ENCODE measurements at places on chromosomes 4 and X.

- no peak for DNase-seq
These were observed 50.8 kb upstream of the NUDT10 start for GRCh38 chrX:51281758-51282318.

- DNase-seq = no peak
These were observed 24.8 kb downstream of the LRBA start for GRCh38 chr4:150990250-150990649.

DNA sequence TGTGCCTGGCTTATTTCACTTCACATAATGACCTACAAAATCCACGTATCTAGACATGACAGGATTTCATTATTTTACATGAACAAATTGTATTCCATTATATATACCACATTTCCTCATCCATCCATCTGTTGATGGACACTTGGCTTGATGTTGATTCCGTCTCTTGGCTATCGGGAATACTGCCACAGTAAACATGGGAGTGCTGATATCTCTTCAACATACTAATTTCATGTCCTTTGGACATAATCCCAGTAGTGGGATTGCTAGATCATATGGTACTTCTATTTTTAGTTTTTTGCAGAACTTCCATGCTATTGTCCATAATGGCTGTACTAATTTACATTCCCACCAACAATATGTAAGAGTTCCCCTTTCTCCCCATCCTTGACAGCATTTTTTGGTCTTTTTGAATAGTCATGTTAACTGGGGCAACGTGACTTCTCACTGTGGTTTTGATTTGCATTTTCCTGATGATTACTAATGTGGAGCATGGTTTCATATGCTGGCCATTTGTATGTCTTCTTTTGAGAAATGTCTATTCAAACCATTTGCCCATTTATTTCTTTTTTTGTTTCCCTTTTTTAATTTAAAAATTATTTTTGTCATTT, 68.9 kb downstream of the HTRA3 start:
- no peak for DNase-seq

GRCh38 chr4:2902126-2902525, 58.5 kb downstream of the ADD1 start:
- no peak for DNase-seq

DNA sequence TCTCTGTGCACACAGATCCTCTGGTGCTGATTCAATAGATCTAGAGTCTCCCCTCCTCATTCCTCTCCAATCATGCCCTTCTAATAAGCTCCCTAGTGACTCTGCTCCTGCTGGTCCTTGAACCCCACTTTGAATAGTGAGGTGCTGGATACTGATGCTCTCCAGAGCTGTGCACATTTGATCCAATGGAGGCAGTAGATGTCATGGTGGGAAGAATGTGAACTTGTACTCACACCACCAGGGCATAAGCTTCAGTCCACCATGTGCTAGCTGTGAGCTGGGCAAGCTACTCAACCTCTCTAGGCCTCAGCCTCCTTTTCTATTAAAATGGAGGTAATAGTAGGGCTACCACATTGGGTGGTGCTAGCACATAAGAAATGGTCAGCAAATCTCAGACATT, 241.1 kb downstream of the SPATA18 start:
- no peak for DNase-seq

- DNase-seq = no peak
These were observed 1023.1 kb downstream of the SH3BGRL start for GRCh38 chrX:82224961-82225360.

DNA sequence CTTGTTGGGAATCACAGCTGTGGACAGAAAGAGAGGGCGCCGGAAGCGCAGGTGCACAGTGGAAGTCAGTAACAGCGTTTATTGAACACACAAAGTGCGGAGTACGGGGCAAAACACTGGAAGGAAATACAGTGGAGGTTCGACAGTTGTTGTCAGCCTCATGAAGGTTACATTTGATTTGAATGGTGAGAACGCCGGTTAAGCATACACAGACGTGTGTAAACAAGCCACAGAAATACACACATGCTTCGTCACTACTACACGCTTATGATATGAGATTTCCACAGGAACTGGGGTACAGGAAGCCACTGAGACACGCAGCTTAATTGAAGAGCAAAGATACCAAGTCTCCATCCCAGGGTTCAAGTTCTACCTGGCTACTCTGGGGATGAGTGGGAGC, 12.0 kb downstream of the CCKAR start:
- DNase-seq = no peak

GRCh38 chrX:121975671-121976070, 928.3 kb downstream of the GLUD2 start:
- DNase-seq = no peak

- DNase-seq = no peak
These were observed 396.8 kb upstream of the GRIA3 start for GRCh38 chrX:122787231-122787630.

- no peak for DNase-seq
These were observed 4.8 kb upstream of the MXRA5 start for GRCh38 chrX:3351276-3351675.

DNA sequence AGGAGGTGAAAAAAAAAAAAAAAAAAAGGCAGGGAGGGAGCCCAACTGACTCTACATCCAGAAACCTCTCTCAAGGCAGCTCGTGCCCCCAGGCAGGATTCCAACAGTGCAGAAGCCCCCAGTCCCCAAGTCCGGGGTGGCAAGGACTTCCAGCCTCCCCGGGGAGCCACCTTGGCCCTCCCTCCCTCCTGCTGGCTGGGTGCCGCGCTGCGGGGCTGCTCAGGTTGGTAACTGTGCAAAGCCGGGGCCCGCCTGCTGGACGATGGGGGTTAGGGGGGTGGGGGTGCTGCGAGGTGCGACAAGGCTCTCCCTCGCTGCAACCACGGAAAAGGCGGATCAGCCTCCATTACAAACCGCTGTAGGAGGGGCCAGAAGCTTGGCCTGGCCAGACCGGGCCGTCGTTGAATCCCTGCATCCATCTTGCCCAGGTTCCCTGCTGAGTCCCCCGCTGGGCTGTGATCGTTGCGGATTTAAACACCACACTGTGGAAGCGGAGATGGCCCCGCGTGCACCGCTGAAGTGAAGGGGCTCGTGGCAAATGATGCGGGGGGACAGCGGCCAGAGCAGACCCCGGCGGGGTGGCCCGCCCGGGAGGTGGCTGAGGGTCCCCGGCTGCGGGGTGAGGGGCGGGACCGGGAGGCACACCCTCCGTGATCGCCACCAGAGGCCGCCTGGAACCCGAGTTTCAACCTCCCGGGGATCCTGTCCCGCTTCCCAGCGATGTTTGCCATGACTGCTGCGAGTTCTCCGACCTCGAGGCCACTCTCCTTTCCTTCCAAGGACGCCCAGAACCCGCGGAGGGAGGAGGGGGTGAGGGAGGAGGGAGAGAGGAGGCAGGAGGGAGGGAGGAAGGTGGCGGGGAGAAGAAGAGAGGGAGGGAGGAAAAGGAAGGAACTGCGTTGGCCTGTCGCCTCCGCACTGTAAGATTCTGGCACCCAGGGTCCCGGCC, 58.0 kb upstream of the DDX3X start:
- no peak for DNase-seq

GRCh38 chr4:115287426-115287825, 174.0 kb upstream of the NDST4 start:
- no peak for DNase-seq

DNA sequence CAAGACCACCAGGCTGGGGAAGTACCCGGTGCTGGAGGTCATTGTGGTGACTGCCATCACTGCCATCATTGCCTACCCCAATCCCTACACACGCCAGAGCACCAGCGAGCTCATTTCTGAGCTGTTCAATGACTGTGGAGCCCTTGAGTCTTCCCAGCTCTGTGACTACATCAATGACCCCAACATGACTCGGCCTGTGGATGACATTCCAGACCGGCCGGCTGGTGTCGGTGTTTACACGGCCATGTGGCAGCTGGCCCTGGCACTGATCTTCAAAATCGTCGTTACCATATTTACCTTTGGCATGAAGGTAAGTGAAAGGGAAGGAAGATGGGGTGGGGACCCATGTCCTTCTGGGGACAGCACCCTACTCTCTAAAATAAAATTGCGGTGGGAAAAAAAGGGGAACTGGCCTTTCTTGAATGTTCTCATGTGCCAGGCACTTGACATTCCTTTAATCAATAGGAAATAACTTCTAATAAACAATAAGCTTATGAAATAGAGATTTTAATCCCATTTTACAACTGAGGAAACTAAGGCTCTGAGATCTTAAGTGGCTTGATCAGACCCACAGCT, 51.6 kb downstream of the CLCN4 start:
- DNase-seq = no peak

DNA sequence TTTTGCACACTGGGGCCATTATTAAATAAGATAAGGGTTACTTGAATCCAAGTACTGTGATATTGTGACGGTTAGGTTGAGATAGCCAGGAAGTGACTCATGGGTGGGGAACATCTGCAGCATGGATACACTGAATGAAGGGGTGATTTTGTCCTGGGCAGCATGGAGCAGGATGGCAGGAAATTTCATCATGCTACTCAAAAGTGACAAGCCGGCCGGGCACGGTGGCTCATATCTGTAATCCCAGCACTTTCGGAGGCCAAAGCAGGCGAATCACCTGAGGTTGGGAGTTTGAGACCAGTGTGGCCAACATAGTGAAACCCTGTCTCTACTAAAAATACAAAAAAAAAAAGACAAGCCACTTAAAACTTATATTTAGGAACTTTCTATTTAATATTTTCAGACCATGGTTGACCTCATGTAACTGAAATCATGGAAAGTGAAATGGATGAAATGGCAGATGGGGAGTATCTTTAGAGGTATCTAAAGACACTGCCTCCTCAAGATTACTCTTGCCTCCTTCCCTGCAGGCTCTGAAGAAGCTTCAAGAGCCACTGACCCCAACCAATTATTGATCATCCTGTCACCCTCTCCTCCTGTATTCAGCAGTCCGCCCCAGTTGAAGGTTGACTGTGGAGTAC, 3.9 kb upstream of the TRIM60 start:
- no peak for DNase-seq

- DNase-seq = no peak
These were observed 134.9 kb downstream of the STOX2 start for GRCh38 chr4:184039963-184040383.

DNA sequence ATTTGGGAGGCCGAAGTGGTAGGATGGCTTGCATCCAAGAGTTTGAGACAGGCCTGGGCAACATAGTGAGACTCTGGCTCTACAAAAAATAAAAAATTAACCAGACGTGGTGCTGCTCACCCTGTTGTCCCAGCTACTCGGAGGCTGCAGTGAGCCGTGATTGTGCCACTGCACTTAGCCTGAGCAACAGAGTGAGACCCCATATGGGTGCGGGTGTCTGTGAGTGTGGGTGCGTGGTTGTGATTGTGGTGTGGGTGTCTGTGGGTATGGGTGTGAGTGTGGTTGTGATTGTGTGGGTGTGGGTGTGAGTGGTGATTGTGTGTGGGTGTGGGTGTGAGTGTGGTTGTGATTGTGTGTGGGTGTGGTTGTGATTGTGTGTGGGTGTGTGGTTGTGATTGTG, 114.6 kb downstream of the UBE2K start:
- DNase-seq = no peak

DNA sequence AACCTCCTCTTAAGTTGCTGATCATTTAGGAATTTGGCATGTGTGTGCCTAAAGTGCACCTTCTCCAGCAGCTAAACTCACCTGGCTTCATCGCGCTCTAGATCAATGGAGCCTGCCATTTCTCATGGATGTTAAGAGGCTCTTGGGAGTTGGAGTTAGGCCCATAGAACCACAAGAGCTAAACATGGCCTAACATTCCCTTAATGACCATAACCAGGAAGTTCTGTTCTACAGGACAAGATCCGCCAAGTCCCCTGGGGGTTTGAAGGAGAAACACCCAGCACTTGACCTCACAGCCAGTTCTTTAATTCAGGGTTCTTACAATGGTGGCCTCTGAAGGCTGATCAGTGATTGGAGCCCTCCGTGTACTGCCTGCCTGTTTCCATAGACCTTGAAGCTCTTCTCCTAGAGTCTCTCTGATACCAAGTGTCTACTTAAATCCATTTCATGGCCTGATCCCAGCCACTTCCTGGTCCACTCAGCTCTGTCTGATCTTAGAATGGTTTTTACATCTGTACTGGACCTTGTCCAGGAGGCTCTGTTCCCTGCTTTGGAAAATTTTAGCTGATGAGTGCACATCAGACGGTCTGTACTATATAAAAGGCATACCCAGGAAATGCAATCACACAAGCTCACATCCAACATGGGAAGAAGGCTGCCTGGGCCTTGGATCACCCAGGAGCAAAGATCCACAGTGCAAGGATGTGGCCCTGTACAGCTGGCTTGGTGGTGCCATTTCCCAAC, 45.1 kb downstream of the RPS3A start:
- DNase-seq = no peak

- DNase-seq = no peak
These were observed 21.1 kb upstream of the CXCL2 start for GRCh38 chr4:74120086-74120485.
